ENCODE measurements at places on chromosomes 6 and 20.

DNA sequence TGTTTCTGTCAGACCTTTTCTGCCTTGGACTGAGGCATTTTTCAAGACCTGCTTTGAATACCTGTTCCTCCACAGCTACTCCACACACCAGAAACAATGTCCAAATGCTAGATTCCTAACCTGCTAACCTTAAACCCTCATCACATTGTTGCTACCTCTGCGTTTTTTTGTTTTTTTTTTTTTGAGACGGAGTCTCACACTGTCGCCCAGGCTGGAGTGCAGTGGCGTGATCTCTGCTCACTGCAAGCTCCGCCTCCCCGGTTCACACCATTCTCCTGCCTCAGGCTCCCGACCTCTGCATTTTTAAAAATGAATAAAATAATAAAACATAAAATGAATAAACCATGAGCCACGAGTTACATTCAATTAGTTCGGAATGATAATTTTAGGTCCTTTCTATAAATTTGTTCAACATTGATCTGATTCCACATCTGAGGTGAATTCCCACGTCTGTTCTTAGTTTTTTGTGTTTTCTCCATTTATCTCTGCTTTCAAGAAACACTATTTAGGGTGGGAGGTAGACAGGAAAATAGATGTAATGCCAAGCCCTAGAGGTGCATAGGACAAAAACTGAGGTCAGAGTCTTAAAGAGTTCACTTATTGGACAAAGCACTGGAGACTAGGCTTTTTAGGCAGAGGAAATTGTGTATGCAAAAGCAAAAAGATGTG, 1.3 kb downstream of the C6orf89 start:
- no peak for DNase-seq

- peak; percentile 36 for DNase-seq
These were observed 7.0 kb upstream of the DACT2 start for GRCh38 chr6:168326294-168327261.

DNA sequence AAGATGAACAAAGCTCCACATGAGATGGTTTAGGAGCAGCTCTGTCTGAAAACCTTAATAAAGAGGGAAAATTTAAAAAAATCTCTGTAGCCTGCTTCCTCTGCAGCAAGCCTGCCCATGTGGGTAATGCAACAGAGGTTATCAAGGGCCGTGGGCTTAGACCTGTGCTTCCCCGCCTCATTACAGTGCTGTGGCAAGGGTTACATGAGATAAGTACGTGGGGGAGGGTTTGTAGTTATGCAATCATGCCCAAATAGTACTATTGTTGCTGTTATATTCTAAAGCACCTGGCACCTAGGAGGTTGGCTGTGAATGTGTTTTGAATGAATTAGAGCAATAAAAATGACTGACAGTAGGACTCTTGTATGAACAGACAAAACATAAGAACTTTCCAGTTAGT, 68.3 kb downstream of the PKHD1 start:
- DNase-seq = peak; percentile 6

DNA sequence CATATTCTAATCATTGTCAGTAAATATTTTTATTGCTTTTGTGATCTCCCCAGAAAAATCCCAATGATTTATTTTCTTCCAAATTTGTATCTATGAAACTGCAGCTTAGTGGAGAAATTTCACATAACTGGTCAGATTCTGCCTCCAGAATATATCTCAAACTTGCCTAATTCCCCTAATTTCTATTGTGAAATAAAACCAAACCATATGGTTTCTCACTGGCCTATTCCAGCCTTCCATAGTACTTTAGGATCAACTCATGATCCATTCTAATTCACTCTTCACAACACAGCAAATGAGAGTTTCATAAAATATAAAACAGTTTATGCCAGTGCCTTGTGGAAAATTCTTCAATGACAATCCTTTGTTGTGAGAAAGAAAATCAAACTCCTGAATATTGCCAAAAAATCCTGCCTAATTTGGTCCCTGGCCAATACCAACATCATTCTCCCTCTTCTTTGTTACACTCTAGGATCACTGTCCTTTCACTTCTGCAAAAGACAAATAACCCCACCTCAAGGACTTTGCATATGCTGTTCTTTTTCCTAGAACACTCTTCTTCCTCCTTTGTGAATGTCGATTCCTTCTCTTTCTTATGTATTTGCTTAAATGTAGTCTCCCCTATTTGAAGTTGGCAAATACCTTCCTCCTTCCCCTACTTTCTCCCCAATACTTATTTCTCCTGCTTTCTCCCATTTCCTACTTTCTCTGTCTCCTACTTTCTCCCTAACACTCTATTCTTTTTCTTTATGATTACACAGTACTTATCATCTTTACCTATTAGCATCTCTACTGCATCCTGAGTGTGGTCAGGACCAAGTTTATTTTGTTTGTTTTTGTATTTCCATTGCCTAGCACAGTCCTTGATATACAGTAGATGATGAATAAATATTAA, 587.5 kb downstream of the RFPL4B start:
- no peak for DNase-seq

GRCh38 chr6:98669371-98669770, 165.0 kb upstream of the POU3F2 start:
- DNase-seq = no peak

GRCh38 chr6:169725125-169726048, 1.1 kb upstream of the PHF10 start:
- DNase-seq = peak; percentile 37

DNA sequence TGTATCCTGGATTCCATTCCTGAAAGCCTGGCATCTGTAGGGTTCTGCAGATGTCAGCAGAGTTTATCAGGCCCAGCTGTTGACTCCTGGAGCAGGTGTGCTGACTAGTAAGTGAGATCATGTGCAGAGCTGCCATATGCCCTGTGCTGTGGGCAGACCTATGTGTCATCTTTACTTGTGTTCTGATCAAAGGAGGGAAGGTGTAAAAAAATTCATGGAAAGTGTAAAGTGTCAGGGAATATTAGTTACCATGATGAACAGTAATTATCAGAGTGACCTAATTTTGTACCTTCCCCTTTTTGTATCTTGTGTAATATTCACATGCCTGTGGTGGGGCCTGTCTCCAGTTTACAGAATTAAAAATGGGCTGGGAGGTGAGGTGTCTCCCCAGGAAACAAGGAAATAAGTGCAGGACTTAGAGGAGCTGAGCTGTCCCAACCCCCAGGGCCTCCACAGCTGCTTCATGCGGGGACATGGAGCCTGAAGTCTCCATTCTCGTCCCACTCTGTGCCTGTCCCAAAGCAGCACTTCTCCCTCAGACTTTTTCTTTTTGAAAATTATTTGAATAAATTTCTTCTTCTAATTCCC, 148.2 kb upstream of the GGTLC1 start:
- DNase-seq = no peak

- DNase-seq = no peak
These were observed 363.1 kb upstream of the AGPAT4 start for GRCh38 chr6:161636882-161637430.

DNA sequence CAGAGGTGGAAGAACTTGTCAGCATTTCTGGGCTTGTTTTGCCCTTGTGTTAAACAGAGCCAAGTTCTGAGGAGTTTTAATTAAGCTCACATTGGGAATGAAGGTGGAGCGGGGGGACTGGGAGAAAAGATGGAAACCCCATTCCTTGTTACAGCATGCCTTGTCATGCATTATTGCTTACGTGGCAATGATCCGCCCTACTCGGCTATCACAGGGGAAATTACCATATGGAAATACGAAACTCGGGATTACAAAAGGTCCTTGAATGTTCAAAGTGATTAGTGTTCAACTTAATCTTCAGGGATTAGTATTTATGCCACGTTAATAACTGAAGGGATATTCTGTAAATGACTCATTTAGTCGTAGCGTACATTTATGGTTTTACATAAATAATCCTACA, 86.4 kb downstream of the MAP3K7 start:
- DNase-seq = no peak

GRCh38 chr6:107769053-107769658, 55.0 kb downstream of the SCML4 start:
- DNase-seq = no peak

GRCh38 chr6:142693441-142693840, 251.5 kb downstream of the HIVEP2 start:
- no peak for DNase-seq

- DNase-seq = peak; percentile 59
These were observed 91.4 kb upstream of the NEDD9 start for GRCh38 chr6:11323666-11324452.

DNA sequence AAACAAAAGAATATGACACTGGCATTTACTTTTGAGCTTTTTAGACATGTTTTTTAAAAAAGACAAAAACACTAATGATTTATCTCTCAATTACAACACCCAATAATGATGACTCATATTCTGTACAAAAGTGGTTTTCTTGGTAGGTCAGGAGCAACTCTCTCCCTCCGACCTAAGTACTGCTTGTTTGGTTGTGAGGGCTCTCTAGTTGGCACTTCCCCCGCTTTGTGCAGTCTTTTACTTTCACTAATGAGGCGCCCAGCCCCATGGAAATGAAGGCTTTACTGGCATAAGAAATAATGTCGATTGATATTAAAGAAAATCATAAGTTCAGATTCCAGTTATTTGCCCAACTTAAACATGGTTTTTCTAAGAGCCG, 1.3 kb downstream of the KPNA5 start:
- DNase-seq = peak; percentile 87

GRCh38 chr20:2978519-2978918, 64.9 kb upstream of the GNRH2 start:
- no peak for DNase-seq

DNA sequence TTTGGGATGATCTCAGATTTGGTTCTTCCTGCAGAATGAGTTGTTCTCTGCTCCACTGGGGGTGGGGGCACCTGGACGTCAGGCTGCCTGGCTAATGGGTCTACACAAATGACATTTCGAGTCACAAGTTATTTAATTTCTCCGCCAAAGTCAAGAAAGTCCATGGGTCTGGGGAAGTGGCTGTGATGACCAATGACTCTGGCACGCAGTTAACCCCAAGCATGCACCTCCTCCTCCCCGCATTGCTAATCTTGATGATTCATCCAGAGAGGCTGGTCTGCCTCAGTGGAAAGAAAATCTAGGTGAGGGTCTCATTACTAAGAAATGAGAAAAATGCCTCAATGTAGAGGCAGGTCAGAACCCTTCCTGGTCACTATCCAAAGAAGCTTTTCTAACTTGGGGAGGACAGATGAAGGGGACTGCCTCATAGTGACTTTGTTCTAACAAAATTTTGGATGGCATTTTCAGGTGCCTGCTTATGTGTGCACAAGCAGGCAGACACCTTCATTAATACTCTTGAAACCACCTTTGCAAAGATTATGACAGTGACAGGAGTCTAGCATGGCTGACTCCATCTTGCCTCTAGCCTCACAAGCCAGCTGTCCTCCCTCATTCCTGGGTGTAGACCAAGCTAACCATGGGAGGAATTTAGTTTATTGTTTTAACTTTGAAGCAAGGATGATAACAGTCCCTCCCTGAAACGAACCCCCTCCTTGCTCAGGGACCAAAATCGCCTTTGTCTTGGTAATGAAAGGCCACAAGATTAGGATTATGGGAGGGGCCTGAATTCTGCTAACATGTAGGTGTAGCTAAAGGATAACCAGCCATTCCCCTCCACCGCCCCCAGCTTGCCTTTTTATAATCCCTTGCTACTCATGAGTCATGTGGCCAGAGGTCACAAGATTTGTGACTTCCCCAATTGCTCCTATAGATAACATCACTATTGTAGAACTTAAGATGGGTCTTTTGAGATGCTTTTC, 98.6 kb upstream of the MRPS10 start:
- peak; percentile 75 for DNase-seq

GRCh38 chr6:70686548-70687133, 19.0 kb downstream of the SMAP1 start:
- DNase-seq = peak; percentile 64

- no peak for DNase-seq
These were observed 502.0 kb downstream of the QKI start for GRCh38 chr6:163916315-163917081.

GRCh38 chr6:34912715-34913464, 23.8 kb downstream of the ANKS1A start:
- DNase-seq = peak; percentile 60

GRCh38 chr6:90078513-90079289, 184.4 kb downstream of the GJA10 start:
- DNase-seq = no peak

DNA sequence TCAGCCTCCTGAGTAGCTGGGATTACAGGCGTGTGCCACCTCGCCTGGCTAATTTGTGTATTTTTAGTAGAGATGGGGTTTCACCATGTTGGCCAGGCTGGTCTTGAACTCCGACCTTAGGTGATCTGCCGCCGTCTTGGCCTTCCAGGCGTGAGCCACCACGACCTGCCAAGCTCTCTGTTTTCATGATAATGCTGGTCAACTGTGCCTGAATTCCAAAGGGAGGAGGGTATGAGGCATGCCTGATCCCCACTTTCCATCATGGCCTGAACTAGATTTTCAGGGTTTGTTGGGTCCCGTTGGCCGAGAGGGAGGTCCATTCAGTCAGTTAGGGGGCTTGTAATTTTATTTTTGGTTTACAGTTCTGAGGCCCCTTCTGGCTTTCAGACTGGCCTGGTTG, 28.0 kb upstream of the ANGPT4 start:
- no peak for DNase-seq

DNA sequence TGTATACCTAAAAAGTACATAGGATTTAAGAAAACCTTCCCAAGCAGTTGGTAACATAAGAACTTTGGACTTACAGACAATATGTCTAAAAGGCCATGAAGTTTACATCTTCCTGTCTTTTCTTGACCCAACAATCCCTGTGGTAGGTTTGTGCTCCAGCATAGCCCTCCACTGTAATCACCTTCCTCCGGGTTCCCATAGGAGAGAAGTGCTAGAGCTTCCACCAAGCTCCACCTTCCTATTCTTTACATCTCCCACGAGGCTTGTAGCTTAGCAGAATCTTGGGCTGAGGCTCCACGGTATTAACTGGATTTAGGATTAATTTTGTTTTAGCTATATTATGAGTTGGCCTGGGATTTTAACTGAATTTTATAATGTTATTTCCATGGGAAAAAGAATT, 23.3 kb downstream of the ADGRG6 start:
- DNase-seq = no peak

- DNase-seq = peak; percentile 17
These were observed 36.9 kb upstream of the BLCAP start for GRCh38 chr20:37564388-37565133.

DNA sequence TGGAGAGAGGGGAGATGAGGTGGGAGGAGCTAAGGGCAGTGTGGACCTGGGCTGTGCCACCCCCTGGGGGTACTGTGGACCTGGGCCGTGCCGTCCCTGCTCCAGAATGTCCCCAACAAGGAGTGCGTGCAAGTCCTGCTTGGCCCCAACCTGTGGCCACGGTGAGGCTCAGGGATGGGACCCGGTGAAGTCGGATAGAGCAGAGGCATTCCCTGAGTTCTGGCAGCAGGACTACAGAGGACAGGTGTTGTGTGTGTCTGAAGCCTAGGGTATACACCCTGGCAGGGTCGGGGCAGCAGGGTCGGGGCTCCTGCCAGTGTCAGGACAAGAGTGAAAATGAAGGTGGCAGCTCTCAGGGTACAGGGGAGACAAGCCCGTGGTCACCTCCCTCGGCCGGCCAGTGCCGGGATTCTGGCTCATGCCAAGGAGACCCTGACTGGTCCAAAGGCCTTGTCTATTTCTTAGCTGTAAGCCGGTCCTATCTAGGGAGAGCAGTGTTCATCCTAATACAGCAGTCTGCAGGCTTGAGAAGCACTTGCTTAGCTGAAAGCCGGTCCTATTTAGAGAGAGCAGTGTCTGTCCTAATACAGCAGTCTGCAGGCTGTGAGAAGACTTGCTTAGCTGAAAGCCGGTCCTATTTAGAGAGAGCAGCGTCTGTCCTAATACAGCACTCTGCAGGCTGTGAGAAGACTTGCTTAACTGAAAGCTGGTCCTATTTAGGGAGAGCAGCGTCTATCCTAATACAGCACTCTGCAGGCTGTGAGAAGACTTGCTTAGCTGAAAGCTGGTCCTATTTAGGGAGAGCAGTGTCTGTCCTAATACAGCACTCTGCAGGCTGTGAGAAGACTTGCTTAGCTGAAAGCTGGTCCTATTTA, 95.9 kb downstream of the SMOC2 start:
- no peak for DNase-seq
